ENCODE measurements at places on chromosomes 1 and 21.

DNA sequence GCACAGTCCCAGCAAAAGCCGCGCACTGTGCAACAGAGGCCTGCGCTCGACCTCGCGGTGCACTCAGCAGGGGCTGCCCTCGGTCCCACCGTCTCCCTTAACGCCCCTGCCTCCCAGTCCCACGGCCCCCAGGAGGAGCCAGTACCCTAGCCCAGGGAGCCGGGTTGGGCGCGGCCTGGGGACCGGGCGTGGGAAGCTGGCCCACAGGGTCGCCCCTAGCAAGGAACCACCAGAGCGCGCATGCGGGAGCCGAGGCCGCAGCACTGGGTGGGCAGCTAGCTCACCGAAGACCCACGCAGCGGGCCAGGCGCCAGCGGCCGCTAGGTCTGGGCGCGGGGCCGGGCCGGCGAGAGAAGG, 21.6 kb upstream of the ZNF678 start:
- DNase-seq: no peak

DNA sequence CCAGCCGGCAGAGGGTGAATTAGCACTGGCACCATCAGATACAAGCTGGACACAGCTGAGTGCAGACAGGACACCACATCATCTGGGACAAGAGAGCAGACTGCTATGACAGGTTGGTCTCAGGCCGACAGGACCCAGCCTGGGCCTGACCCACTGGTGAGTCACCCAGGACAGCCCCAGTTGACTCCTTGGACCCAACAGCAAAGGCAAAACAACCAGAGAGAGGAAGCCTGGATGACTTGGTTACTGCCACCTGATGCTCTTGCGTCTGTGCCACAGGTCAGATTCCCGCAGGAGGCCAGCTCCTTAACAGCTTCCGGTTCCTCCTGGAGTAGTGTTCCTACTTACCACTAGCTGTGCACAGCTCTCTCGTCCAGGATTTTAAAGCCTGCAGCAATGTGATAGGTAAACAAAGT, 18.5 kb downstream of the CCN1 start:
- no peak for DNase-seq

- peak; percentile 38 for DNase-seq
Measured at GRCh38 chr1:243917177-243917862, 67.3 kb upstream of the AKT3 start.

DNA sequence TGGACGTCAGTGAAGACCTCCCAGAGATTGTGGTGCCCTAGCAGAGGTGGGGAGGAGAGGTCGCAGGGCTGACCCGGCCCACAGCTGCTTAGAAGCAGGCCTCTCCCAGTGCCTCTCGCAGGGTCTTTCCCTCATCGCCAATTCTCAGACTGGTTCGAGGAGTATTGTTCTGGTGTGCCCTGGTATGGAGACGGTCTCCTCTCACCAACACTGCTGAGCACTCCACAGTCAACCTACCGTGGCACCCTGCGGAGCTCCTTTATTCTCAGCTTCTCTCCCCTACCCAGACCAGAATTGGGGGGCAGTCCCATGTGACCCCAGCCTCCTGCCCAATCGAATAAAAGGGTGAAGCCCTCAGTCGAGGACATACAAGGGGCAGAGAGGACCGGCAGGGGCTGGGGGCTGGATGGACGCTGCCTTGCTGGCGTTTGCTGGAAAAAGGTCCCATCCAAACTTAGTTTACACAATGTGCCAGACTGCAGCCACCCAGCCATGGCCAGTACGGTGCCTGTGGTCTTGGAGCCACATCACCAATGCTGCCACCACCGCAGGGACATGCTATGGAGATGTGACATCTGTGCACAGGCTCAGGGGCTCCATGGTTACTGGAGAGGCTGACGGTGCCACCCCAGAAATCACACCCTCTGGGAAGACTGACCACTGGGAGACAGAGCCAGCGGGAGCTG, 80.8 kb downstream of the STUM start:
- DNase-seq: no peak

DNA sequence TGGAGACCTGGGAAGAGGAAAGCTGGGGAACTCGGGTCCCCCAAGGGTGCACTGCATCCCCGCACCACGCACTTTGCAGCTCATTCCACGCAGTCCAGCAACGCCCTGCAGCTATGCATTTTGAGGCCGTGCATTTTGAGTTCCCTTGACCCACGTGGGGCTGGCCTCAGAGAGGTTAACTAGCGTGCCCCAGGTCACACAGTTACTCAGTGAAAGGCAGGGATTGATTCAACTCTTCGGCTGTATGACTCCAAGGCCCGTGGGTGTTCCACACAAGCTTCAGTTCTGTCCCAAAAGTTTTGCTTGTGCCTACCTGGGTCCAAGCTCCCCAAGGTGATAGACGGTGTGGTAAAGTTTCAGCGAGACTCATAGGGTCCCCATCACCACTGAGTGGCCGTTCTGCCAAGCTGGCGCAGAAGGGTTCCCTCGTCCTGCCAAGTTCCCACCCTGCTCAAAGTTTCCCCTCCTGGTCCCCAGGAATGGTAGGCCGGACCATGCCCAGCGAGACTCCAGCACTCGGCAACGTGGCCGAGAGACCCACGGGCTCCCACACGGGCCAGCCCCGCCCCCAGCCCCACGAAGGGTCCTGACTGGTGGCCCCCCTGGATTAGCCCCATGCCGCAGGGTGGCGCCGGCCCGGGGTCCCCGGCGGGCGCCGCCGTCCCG, 611 bp downstream of the HSPG2 start:
- no peak for DNase-seq

- DNase-seq: no peak
Measured at GRCh38 chr1:33292726-33293340, 28.1 kb downstream of the A3GALT2 start.

- DNase-seq: peak; percentile 3
Measured at GRCh38 chr1:104132382-104132973, 382.8 kb downstream of the AMY1C start.

DNA sequence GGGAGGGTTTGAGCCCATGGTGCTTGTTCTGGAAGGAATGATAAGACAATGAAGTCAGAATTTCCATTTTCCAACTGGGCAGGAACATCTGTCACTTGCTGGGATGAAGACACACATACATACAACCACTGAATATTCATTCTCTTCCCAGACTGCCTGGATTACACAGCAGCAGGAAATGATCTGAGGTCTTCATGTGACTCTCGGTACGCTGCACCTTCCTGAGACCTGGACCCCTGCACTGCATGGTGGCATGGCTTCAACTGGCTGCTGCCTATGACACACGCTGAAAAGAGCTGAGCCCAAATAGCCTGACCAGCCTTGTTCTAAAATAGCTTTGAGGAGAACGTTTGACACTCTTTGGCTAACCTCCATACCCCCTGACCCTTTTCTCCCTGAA, 150.6 kb downstream of the GABPA start:
- no peak for DNase-seq

- DNase-seq: no peak
Measured at GRCh38 chr1:36133484-36133883, 8.5 kb upstream of the COL8A2 start.

DNA sequence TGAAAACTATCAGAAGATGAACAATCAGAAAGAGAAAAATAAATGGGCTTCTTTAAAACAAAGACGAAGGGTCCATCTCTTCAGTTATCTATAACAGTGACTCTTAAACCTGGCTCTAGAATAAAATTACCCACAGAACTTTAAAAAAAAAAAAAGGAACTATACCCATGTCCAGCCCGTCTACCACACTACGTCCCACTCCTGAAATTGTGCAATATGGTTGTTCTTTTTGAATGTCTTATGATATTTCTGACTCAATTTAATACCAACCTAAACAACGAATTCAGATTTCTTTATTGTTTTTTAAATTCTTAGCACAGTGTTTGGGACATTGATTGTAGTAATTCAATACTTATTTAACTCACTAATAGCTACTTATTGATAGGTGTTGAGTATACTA, 246.3 kb downstream of the DPYD start:
- no peak for DNase-seq

- no peak for DNase-seq
Measured at GRCh38 chr1:169117599-169117998, 11.1 kb downstream of the ATP1B1 start.

DNA sequence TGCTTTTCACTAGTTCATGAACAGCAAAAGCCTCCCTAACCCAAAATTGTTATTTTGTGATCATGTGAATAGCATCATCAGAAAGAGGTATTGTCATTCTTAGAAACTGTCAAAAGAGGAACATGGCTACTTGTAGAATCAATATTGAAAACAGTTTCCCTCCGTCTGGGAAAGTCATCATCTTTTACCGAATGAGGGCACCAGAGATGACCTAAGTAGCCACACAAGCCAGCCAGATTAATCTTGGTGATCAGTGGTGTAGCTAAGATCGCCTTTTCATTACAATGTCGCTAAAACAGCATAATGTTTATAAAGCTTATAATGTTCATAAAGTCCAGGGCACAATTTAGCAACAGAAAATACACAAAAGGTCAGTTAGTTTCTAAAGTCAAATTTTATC, 136.1 kb downstream of the SIPA1L2 start:
- DNase-seq: no peak

DNA sequence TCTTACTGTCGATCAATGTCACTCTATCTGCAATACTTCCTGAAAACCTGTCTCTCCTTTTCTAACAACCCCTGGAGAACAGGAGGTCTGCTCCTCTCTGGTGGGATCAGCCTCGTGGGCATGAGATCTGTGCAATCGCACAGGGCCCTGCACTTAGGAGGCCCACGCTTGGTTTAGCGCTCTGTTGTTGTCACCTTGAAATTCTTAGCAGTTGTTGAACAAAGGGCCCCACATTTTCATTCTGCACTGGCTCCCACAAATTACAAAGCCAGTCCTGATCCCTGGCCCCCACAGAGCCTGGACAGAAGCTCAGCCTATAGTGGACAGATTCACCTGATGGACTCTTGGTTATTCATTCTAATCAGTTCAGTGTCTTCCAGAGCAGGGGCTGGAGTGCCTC, 18.6 kb downstream of the SPOCD1 start:
- no peak for DNase-seq

- no peak for DNase-seq
Measured at GRCh38 chr1:6209661-6210580, 4.0 kb downstream of the RNF207 start.

- DNase-seq: no peak
Measured at GRCh38 chr1:236211815-236212214, 69.5 kb downstream of the GPR137B start.

- DNase-seq: no peak
Measured at GRCh38 chr21:24658926-24659325, 948.4 kb downstream of the MRPL39 start.

DNA sequence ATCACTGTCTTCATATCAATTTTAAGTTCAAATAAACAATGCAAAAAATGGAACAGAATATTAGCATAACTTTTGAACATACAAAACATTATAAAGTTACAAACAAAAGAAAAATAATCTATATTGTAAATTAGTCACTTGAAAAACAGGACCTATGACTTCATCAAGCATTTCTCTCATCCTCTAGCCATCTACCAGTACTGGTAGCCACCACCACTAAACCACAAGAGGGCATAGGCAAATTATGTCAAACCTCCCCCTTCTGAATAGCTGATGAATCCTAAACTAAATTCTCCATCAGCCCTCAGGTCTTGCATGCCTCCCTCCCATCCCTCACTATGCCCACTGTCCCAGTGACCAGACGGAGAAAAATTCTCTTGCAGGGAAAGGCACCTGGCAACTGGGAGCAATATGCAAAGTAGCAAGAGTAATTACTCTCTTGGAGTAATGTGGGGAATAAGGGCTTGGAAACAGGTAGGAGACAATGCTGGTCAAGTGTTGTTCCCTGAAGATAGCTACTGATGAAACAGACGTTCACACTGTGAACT, 37.1 kb downstream of the SSX2IP start:
- no peak for DNase-seq

GRCh38 chr21:19767546-19767945, 1230.7 kb upstream of the NCAM2 start:
- no peak for DNase-seq

DNA sequence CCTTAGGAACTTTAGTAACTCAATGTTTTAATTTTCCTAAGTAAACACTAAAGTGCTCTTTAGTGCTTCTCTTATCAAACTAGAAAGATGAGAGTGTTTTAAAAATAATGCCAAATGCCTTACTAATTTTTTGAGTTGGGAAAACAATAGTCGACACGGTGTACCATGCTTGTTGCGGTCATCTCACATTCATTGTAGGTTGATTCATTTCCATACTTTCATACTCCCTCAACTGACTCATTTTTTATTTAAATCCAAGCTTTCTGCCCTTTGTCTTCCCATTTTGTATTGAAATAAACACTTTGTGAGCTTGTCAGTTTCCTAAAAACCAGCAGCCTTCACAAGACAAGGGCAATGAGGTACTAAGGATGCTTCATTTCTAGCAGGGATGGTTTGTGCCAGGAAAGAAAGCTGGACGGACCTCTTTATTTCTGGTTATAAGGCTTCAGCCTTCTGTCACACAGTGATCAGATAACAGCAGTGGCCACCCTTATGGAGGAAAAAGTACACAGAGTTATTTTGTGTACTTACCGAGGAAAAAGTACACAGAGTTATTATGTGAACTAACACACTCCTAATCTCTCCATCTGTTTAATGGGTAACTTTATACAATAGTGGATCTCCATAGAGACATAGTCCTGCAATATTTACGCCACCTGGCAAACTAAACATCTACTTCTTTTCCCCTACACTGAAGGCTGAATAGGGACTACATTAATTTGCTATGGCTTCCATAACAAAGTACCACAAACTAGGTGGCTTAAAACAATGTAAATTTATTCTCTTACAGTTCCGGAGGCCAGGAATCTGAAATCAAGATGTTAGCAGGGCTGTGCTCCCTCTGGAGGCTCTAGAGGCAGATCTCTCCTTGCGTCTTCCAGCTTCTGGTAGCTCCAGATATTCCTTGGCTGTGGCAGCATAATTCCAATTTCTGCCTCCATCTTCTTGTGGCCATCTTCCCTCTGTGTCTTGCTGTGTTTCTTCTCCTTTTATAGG, 13.0 kb upstream of the CCDC190 start:
- DNase-seq: no peak

GRCh38 chr1:34850382-34850781, 9.2 kb downstream of the SMIM12 start:
- DNase-seq: no peak

DNA sequence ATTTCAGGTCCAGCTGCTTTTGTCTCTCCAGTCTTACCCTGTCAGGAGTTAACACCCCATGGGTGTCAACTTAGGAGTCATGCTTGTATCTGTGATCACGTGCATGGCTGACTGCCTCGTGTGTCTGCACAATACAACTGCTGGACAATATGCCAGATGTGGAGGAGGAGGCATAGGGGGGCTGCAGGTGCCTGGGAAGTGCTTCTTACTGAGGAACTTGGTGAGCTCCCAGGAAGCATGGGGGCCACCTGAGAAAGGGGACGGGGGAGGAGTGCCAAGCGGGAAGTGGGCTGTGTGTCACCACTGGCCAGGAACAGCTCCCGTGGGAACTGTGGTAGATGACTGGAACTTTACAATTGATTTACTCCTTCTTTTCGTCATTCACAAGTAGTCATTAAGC, 9.5 kb downstream of the RHEX start:
- no peak for DNase-seq

GRCh38 chr1:107794571-107794970, 170.4 kb downstream of the VAV3 start:
- DNase-seq: no peak
